ENCODE measurements at places on chromosomes 3 and 15.

- no peak for DNase-seq
These were observed 132.1 kb downstream of the FEZF2 start for GRCh38 chr3:62241279-62241678.

- DNase-seq, result peak; percentile 29
These were observed at the start of gene PHLDB2 for GRCh38 chr3:111859061-111859973. Gene PHLDB2, plus strand, starts transcription at chr3:111859265. Its CDS starts 24,813 bp downstream, at chr3:111884078.

GRCh38 chr3:191334346-191334893 is 4.1 kb upstream of the UTS2B start:
- DNase-seq, result no peak

DNA sequence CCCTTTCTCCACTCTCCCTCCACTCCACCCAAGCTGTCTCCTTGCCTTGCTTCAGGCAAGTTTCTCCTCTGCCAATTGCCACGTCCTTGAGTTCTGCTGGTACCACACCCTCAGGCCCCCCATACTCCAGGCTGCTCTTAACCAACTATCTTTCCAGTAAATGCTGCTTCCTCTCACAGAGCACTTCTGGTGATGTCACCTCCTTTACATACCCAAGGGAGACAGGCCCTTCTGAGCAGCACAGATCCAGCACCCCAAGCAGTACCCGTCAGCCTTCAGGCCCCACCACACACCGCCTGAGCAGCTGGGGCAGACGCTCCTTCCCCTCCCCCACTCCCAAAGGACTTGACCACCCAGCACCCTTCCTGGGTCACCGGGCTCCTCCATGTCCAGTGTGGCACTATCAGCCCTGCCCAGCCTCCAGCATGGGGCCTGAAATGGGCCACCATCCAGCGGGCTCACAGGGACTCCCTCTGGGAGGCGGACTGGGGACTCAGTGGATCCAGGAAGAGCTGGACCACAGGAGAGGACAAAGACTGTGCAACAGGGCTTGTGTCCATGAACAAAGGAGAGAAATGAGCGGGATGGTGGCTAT is 50.2 kb downstream of the KLF15 start:
- no peak for DNase-seq

- DNase-seq, result no peak
These were observed 44.6 kb downstream of the CMTM6 start for GRCh38 chr3:32457971-32458471.

DNA sequence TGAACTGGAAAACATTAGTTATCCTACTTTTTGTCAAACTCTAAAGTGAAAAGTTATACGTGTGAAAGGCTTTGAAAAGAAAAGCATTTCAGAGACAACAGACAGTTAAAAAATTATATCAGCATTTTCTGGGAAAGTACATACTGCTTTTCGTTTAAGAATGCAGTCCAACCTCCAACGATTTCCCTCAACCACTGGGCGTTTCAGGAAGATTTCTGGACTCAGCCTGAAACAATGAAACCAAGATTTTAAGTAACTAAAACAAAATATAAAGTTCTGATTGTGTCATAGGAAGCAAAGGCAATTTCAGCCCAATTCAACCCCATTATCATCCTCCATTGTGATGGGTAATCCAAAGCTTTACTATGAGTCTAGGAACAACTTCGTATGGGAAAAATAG is 110.7 kb downstream of the PLD1 start:
- no peak for DNase-seq

DNA sequence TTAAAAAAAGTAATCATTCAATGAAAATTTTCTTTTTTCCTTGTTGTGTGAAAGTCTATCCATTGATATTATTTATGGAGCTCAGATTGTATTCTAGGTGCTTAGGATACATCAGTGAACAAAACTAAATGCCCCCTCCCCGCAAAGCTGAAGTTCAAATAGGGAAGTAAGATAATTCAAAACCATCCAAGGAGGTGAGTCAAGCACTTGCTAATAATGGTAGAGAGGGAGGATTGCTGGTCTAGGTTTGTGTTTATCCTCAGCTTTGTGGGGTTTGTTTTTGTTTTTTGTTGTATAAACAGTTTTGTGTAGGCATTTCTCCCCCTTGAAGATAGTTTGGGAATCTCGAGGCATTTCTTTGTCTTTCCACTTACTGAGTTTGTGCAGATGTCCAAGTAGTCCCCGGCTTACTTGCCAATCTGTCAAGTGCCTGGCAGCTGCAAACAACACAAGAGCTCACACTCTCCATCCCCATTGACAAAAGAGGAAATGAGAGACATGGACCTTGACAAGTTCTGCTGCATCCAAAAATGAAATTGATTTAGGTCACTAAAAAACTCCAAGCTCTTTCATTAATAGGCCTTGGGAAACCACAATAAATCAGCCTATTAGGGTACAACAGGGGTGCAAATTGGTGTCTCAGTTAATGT is 575.8 kb upstream of the TBL1XR1 start:
- DNase-seq, result peak; percentile 41

DNA sequence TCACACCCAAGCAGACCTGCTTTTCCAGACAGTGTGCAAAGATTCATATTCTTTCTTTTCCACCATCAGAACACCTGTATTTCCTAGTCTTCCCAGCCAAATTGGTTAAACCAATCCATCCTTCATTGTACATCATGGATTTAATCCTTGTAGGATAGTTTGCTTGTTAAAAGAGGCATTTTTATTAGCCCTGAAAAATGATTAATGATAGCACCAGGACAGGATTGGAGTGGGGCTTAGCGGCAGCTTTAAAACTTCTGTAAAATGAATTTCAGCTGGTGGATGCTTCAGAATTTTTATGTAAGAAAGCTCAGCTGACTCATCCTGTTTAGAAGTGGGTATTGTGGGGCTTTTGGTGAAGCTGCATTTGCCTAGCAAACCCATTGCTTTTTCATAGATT is 36.1 kb upstream of the ARHGEF26 start:
- DNase-seq, result no peak

DNA sequence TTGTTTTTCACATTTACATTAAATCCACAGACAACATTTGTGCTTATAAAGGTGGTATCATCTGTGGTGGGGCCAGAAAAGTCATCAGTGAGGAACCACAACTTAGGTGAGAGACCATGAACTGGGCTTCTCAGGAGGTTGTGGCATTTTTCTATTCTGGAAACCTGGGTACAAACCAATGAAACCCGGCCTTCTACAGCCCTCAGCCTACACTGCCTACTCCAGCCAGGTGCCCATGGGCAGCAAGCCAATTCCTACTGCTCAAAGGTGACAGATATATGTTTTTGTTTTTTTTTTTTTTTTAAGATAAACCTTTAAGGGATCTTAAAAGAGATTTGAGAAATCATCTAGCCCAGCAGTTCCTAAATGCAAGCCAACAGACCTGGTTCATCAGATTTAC is 20.3 kb downstream of the SPG21 start:
- no peak for DNase-seq

DNA sequence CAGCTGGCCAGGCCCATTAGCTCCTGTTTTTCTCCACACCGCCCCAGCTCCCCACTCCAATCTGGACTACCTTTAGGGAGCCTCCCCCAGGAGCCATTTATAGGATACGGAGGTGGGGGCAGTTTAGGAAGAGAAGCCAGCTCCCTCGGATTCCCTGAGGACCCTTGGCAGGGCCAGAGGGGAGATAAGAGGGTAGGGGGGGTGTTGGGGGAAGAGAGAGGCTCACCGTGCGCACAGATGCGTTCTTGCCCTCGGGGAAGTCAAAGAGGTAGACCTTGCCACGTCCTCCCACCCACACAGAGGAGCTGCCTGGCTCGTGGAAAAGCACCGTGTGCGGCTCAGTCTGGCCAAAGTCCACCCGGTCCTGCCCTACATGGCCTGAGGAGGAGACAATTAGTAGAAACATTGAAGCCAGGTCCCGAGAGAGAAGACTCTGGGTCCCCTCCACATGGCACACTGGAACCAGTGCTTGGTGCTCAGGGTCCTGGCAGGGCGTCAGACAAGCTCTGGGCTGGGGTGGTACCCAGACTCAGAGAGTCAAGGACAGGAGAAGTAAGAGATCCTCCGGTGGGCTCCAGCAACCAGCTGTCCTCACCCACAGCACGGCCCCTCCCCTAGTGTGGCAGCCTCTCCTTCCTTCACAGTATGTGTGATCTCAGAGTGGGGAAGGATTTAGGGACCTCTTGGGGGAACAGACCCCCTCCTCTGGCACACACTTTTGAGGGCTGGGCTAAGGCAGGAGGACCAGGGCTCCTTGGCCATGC is 15.0 kb downstream of the SEMA7A start:
- no peak for DNase-seq

- DNase-seq, result no peak
These were observed 71.0 kb downstream of the NOX5 start for GRCh38 chr15:69085325-69086081.

DNA sequence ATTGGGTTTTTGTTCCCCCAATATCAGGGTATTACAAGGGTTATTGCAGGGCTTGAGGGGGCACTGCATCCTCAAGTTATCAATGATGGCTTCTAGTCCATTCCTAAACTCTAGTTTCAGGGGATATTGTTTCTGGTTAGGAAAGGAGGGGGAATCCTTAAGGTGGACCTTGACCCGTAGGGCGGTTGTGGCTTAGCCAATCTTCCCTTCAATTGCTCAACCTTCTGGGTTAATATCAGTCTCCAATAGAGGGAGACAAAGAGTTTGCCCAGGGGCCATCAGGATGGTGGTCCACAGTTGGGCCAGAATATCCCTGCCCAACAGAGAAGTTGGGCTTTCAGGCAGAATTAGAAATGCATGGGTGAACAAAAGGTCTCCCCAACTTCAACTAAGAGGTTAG is 214.9 kb downstream of the BCHE start:
- DNase-seq, result no peak

- no peak for DNase-seq
These were observed 511.0 kb upstream of the ALCAM start for GRCh38 chr3:104855702-104856101.

GRCh38 chr15:69758810-69759790 is 306.5 kb downstream of the RPLP1 start:
- no peak for DNase-seq

DNA sequence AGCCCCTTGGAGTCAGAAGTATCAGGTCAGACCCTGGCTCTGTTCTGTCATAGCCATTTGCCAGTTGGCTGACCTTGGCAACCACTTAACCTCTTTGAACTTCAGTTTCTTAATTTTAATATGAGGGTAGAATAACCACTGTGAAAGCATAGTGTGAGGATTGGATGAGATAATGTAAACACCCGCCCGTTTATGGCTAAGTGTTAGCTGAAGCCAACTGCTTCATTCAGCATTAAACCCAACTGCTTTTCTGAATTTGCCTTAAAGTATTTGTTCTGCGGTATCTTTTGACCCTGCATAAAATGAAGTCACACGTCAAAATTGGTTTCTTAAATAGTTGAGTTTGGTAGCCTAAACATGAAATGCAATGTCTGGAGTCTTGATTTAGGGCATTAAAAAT is 121.5 kb upstream of the ABHD17C start:
- DNase-seq, result no peak

DNA sequence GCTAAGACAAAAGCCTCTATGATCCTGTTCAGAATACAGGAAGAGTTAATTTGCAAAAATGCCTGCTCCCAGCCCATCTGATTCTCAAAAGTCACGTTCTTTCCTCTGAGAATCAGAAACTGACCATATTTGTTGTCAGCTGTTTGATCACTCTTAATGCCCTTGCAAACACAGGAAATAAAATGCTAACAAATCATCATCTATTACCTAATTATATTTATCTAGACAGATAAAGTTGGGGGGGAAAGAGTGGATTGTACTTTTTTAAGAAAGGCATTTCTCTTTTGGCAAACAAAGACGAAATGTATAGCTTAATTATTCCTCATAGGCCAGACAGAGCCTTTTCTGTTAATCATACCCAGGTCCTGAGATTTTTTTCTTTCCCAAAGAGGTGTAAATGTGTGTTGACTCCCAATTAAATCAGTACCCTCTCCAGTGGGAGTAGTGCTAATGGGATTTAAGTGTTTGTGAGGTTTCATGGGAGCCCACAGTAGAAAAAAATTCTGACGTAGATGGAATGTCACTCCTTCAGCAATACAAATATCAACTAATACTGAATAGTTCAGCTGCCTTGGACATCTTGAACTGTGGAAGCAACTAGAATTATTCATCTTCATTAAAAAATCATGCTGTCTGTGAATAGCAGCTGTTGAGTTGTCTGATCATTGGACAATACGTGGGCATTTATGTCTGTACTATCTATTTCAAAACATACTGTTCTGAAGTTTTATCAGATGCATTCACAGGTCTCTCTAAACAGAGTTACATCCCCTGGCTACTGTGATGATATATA is 22.5 kb upstream of the BNIP2 start:
- no peak for DNase-seq

DNA sequence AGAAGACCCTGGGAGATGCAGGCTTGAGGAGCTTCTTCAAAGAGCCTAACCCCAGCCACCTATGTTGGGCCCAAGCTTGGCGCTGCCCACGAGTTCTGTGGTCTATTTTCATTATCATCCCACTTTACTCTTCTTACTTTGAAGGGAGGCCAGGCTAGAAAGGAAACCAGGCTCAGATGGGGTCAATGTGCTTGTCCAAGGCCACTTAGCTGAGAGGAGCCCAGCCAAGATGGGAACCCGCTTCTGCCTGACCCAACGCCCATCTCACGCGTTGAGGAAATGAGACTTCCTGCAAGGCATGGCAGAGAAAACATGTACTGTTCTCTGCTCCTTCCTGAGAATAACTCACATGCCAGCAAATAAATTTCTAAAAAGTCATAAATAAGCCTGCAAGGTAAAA is 486.3 kb upstream of the PROK2 start:
- no peak for DNase-seq

GRCh38 chr15:85494048-85494777 is 113.8 kb downstream of the AKAP13 start:
- no peak for DNase-seq

- no peak for DNase-seq
These were observed 3.0 kb upstream of the RHO start for GRCh38 chr3:129525341-129525968.

DNA sequence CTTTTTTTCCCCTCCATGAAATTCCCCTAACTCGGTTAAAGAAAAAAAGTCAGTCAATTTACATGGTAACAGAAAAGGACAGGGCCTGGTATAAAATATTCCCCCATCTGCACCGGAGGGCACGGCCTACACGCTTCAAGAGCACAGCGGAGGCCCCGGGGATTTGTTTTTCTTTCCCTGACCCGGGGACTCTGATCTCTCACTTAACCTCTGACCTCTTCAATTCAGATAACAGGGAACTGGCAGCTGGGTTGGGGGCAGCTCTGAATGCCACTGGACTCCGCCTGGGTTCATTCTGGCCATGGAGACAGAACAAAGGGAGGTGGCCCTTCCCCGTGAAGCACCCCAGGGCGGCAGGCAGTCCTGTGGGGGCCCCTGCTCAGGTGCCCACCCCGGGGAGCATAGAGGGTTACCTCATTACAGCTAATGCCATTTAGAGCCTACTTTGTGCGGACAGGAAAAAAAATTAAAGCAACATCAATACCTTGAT is 257.5 kb downstream of the SHQ1 start:
- DNase-seq, result no peak

DNA sequence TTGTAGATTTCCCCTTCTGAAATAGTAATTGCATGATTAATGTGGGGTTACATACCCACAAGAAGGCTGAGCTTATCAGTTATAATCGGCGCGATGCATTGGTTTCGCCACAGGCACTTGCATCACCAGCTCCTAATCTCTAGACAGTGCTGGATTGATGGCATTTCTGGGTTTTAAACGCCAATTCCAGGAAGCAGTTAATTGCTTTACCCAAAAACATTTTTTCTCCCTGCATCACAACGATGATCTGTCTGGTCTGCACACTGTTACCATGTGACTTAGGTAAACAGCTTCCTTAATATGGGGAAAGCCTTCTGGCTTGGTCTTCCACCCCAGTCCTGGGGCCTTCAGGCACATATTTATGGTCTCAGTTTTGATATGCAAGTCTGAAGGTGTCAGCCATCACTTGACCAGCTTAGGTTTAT is 70.0 kb upstream of the HEG1 start:
- no peak for DNase-seq
